ENCODE measurements at places on chromosomes 13 and 19.

GRCh38 chr13:112898621-112899280, 70.3 kb upstream of the MCF2L start:
- DNase-seq: no peak

DNA sequence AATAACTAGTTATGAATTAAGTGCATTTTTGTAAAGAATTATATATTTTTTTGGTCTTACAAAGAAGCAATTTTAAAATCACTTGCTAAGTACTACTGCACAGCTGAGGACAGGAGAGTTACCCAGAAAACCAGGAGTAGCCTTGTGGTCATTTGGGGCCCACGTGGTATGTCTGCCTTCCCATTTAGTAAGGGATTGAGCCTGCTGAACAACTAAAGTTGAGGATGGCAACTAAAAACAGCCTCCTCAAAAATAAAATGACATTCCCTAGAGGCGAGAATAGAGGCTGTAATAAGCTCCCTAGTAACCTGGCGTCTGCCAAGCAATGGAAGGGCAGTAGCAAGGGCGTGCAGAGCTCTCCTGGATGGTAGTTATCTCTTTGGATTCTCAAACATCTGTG, 36.3 kb downstream of the DOCK9 start:
- DNase-seq: no peak

DNA sequence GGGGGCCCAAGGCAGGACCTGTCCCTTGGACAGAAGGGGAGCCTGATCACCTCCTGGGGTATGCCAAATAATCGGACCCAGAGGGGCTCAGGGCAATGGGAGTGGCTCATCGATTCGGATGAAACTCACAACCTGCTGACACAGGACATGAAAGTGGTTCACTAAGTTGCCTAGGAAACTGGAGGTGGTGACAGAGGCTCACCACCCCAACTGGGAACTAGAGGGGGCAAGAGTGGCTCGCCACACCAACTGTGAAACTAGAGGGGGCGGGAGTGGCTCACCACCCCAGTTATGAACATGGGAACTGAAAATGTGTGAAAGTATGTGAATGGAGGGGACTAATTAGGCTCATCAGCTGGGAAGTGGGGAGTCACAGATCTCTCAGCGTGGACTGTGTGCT, 46.3 kb upstream of the ZNF737 start:
- no peak for DNase-seq

DNA sequence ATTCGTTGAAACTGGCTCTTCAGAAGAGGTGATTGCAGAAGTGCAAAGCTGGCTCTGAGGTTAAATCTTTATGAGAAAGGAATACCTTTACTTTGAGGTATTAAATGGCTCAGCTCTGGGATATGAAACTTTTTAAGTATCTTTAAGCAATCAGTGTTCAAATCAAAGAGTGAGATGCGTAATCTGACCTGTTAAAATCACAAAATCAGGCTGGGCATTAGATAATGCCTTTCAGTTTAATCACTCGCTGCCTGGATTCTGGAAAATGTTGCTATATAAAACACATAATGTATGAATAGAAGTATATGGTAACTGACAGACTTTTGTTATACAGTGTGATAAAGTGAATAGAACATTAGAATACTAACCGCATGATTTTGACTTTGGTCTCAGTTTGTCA, 2.0 kb upstream of the DGKH start:
- DNase-seq: no peak

DNA sequence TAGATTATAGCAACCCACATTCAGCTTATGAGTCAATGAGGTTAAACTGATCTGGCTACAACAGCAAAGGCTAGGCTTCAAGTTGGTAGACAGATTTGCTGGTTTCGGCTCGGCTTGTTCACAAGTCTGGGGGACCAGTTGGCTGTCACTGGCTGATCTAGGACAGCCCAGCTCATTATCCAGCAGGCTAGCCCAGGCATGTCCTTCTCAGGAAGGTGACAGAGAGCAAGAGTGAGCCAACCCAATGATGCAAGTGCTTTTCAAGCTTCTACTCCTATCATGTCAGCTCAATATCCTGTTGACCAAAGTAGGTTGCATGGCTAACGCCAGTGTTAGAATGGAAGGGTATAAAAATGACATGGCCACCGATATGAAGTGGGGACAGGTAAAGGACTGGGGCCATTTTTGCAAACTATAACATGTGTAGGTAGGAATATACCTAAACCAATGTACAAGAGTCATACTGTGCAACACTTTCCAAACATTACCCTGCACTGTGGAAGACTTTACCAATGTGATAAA, 220.9 kb upstream of the SOX21 start:
- no peak for DNase-seq

- no peak for DNase-seq
Measured at GRCh38 chr13:87208636-87209035, 462.5 kb upstream of the SLITRK5 start.
